ENCODE measurements at places on chromosomes 4 and X.

GRCh38 chr4:121370729-121371325, 10.0 kb downstream of the QRFPR start:
- peak; percentile 38 for DNase-seq

- DNase-seq, result peak; percentile 48
Measured at GRCh38 chr4:159358226-159358625, 255.3 kb downstream of the RAPGEF2 start.

DNA sequence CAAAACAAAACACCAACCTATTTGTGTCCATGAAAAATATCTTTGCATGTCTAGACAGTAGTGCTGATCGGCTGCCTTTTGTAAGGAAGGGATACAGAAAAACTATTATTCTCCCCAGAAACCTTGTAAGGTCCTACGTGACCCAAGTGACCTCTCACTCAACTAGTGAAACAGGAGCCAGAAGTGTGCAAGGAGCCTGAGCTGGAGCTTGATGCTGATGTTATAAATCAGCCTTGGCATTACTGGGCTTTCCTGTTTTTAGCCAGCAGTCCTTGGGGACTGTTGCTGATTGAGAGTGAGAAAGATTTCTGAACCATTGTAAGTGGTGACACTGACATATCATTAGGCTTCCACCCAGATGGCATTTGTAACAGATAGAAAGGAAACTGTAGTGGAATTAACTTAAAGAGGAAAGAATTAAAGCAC, 100.8 kb upstream of the LIMCH1 start:
- no peak for DNase-seq

GRCh38 chrX:101160001-101160400, 59.6 kb upstream of the DRP2 start:
- no peak for DNase-seq

GRCh38 chr4:169826634-169827187, 69.0 kb upstream of the HPF1 start:
- DNase-seq, result no peak
